Effector memory CD4-positive, alpha-beta T cell (primary cell): ENCODE measurements at places on chromosomes 4 and X.

DNA sequence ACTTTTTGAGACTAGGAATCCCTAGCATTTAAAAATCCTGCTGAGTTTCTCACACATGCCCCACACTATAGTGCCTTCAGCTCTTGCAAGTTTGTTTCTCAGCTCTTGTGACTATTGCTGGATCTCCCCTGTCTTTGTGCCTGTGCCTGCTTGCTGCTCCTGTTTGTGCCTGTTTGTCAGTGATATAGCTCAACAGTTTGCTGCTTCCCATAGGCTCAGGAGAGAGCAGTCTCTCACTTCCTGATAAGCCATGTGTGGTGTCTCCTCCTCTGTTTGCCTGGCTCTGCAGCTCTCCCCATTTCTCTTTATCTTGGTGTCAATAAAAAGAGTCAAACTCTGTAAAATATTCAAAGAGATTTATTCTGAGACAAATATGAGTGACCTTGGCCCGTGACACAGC lies 259.8 kb upstream of the CLNK start:
- H3K4me3 ChIP-seq: no peak overlapping the region
- no peaks in the 10 kb centered on the region for H3K4me1 ChIP-seq
- H3K36me3 ChIP-seq: no peaks in the 10 kb centered on the region
- H3K27me3 ChIP-seq: no peaks in the 10 kb centered on the region

GRCh38 chrX:10051866-10052480 lies 84.8 kb downstream of the CLDN34 start:
- H3K27ac ChIP-seq: no peak overlapping the region
- H3K27me3 ChIP-seq: no peaks in the 10 kb centered on the region
- no peaks in the 10 kb centered on the region for H3K4me1 ChIP-seq
- no peak overlapping the region for H3K4me3 ChIP-seq
- no peak for DNase-seq
- H3K36me3 ChIP-seq: no peaks in the 10 kb centered on the region

- no peaks in the 10 kb centered on the region for H3K27me3 ChIP-seq
- no peak for DNase-seq
- H3K36me3 ChIP-seq: no peaks in the 10 kb centered on the region
- no peaks in the 10 kb centered on the region for H3K4me1 ChIP-seq
Observed at GRCh38 chr4:184343502-184344177, 126.0 kb upstream of the ENPP6 start.

- no peak overlapping the region for H3K27ac ChIP-seq
- no peaks in the 10 kb centered on the region for H3K36me3 ChIP-seq
- H3K4me3 ChIP-seq: no peak overlapping the region
- H3K4me1 ChIP-seq: peaks cover 9% of the 10 kb centered on the region
- DNase-seq: no peak
Observed at GRCh38 chrX:46628460-46629371, 55.2 kb downstream of the CHST7 start.

GRCh38 chrX:7987160-7988012 lies 60.2 kb upstream of the PNPLA4 start:
- H3K27ac ChIP-seq: no peak overlapping the region
- H3K4me1 ChIP-seq: no peaks in the 10 kb centered on the region
- H3K36me3 ChIP-seq: no peaks in the 10 kb centered on the region
- H3K27me3 ChIP-seq: no peaks in the 10 kb centered on the region
- DNase-seq: no peak
- H3K4me3 ChIP-seq: no peak overlapping the region

DNA sequence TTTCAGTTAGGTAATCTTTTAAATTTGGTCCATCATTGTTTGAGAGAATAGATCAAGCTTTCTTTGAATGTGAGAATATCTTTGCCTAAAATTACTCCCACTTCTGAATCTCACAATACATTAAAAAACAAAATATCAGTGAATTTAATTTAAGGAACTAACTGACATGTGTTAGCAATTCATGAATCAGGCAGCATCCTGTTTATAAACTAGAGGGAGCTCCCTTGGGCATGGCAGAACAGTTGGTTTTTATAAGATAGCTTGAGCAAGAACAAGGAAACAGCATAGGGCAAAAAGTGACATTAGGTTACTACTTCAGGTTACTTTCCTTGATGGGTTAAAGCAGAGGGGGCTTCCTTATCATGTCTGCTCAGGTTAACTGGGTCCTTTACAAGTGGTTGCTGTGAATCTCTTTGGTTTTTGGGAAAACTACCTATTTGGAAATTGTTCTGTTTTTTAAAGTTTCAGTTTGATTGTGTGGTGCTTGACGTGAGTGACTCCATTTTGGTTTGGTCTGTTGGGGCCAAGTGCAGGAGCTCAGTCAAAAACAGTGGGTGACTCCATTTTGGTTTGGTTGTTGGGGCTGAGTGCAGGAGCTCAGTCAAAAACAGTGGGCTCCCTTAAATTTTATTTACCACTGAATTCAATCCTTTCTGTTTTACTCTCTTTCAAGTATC lies 68.0 kb downstream of the PPEF2 start:
- H3K27me3 ChIP-seq: no peaks in the 10 kb centered on the region
- H3K27ac ChIP-seq: no peak overlapping the region
- no peak overlapping the region for H3K4me3 ChIP-seq
- no peaks in the 10 kb centered on the region for H3K4me1 ChIP-seq

- H3K27me3 ChIP-seq: no peaks in the 10 kb centered on the region
- peak overlapping the region; percentile 72 for H3K4me3 ChIP-seq
- H3K27ac ChIP-seq: peak overlapping the region; percentile 68
- H3K4me1 ChIP-seq: no peaks in the 10 kb centered on the region
- no peaks in the 10 kb centered on the region for H3K36me3 ChIP-seq
- DNase-seq: no peak
Observed at GRCh38 chrX:19990151-19990555, 708 bp downstream of the BCLAF3 start.

- H3K27me3 ChIP-seq: no peaks in the 10 kb centered on the region
- no peak overlapping the region for H3K4me3 ChIP-seq
- no peak overlapping the region for H3K27ac ChIP-seq
- no peaks in the 10 kb centered on the region for H3K4me1 ChIP-seq
Observed at GRCh38 chrX:108313669-108314068, 124.6 kb downstream of the COL4A6 start.

DNA sequence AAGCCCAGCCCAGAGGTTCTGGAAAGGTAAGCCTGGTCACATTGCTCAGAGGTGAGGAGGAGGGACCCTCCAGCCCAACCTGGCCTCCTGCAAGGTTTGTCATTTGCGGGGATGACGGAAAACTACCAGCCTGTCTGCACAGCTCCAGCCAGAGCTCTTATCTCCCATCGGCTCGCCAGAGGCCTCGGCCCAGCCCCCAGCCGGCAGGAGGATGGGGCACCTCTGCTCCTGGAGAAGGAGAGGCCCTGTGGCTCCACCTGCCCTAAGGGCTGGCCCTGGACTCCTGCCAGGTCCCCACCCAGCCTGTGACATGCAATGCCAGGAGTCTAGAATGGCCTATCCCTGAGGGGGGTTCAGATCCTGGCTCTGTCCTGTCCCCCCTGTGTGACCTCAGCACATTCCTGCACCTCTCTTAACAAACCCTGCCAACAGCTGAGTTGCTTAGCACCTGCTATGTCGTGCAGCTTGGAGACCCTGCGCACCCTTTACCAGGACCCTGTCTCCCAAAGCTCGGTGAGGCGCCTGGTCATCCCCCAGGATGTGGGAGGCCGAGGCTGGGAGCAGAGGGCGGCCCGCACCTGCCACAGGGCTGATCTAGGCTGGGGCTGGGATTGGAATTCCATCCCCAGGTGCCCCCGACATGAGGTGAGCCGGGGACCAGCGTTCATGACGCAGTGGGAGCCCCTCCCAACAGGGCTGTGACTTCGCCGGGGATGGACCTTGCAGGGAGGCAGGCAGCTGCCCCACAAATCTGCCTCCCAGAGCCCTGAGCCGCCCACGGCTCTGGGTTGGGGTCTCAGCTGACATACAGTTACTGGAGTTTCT lies 14.4 kb downstream of the ADRA2C start:
- H3K27ac ChIP-seq: no peak overlapping the region
- no peaks in the 10 kb centered on the region for H3K36me3 ChIP-seq
- no peaks in the 10 kb centered on the region for H3K27me3 ChIP-seq
- no peaks in the 10 kb centered on the region for H3K4me1 ChIP-seq

DNA sequence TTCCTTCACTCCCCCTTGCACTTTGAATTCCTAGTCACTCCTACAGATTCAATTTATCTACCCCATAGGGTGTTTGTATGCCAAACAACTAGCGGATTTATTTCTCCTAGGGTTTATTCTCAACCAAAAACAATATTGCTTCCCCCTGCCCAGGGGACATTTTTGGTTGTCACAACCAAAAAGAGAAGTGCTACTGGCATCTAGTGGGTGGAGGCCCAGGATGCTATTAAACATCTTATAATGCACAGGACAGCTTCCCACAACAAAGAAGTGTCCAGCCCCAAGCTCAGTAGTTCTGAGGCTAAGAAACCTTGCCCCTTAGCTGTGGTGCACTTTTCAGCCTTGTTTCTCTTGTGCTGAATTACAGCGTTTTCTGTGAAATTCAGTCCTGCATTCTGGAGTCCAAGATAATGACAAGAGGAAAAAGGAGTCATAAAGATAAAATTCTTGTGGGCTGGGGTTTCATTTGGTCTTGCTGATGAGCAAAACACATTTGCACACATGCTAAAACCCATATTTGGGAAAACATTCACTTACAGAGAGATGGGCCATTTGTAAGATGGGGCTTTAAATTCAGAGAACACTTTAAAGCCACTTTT lies 11.2 kb upstream of the SYTL4 start:
- DNase-seq: no peak
- H3K4me1 ChIP-seq: no peaks in the 10 kb centered on the region
- H3K27me3 ChIP-seq: no peaks in the 10 kb centered on the region
- H3K36me3 ChIP-seq: no peaks in the 10 kb centered on the region

GRCh38 chr4:143482840-143483239 lies 30.7 kb upstream of the SMARCA5 start:
- H3K36me3 ChIP-seq: no peaks in the 10 kb centered on the region
- no peaks in the 10 kb centered on the region for H3K27me3 ChIP-seq
- no peak overlapping the region for H3K4me3 ChIP-seq
- H3K27ac ChIP-seq: no peak overlapping the region

DNA sequence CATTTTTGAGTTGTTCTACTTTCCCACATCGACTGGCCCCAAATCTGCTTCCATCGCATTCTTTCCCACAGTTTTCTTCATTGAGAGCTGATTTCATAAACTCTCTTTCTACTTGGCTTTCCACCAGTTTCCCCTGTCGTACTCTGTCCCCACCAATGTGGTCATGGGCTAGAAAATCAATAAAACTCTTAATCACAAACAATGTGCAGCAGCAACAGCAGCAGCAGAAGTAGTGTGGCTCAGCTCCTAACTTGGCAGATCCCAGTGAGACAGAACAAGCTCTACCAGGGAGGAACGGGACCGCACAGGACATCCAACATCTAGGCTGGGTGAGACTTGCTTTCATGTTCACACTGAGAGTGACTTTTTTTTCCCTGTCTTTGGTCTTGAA lies 3.1 kb upstream of the SETD7 start:
- no peak overlapping the region for H3K4me3 ChIP-seq
- no peak overlapping the region for H3K27ac ChIP-seq
- peaks cover 18% of the 10 kb centered on the region for H3K4me1 ChIP-seq
- H3K36me3 ChIP-seq: no peaks in the 10 kb centered on the region
- H3K27me3 ChIP-seq: no peaks in the 10 kb centered on the region
- no peak for DNase-seq

DNA sequence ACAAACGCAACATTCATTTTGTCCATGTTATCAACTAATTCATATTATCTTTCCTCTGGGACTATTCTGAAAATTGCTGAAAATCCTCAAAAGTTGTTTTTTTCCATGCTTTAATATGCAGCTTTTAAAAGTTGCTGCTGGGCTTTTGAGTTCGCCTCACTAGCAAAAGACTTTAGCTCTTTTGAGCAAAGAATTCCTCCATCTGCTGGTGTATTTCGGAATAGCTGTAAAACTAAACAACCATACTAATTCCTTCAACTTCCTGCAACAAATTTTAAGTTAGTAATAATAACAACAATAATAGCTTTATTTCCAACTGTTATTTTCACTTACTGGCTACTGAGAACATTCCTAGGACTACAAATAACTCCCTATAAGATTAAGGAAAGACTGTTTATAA lies 124.5 kb upstream of the PLAC1 start:
- peaks cover 13% of the 10 kb centered on the region for H3K36me3 ChIP-seq
- no peak for DNase-seq
- H3K4me3 ChIP-seq: no peak overlapping the region
- no peak overlapping the region for H3K27ac ChIP-seq
- H3K4me1 ChIP-seq: no peaks in the 10 kb centered on the region
- H3K27me3 ChIP-seq: no peaks in the 10 kb centered on the region

- DNase-seq: no peak
- H3K36me3 ChIP-seq: no peaks in the 10 kb centered on the region
- H3K27ac ChIP-seq: no peak overlapping the region
- H3K4me3 ChIP-seq: no peak overlapping the region
- H3K27me3 ChIP-seq: no peaks in the 10 kb centered on the region
Observed at GRCh38 chrX:97616883-97617530, 733.3 kb downstream of the RPA4 start.

GRCh38 chrX:129540068-129540653 lies at the start of gene OCRL:
Gene OCRL, plus strand, starts transcription at chrX:129540259. Its CDS starts 181 bp downstream, at chrX:129540440.
- peak within 1 kb of the TSS; percentile 57 for H3K4me3 ChIP-seq
- no peaks in the 10 kb centered on the region for H3K27me3 ChIP-seq
- no peak for DNase-seq
- no peaks in the 10 kb centered on the region for H3K36me3 ChIP-seq
- H3K4me1 ChIP-seq: no peaks in the 10 kb centered on the region

DNA sequence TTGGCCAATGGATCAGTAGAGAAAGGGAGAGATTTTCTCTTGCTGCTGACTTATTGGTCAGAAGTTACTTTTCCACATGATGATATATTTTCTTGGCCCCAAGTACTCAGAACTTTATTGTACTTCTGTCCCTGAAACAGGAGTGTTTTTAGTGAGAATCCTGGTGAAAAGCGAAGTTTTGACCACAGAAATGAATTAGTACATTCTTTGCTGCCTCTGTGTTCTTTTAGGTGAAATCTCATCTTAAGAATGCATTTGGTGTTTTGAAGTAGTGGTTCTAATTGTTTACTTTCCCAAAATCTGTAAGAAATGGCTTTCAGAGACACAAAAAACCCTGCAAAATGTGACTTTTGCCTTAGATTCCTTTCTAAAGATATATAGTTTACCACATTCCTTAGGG lies 240.4 kb downstream of the FRMPD4 start:
- no peak for DNase-seq
- H3K36me3 ChIP-seq: no peaks in the 10 kb centered on the region
- H3K27me3 ChIP-seq: no peaks in the 10 kb centered on the region
- H3K27ac ChIP-seq: no peak overlapping the region
- H3K4me3 ChIP-seq: no peak overlapping the region

DNA sequence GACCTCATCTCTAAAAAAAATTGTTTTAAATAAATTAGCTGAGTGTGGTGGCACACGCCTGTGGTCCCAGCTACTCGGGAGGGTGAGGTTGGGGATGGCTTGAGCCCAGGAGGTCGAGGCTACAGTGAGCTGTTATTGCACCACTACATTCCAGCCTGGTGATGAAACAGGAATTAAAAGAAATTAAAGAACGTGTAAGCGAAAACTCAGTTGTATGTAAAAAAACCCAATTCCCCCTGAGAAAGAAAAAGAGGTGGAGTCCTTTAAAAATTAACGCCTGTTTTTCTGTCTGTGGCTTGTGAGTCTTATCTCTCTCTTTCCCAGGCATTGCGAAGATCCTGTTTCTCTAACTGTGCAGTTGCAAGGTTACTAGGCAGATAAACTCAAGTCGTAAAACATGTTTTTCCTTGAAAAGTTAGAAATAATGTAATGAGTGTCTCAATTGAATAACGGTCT lies 22.1 kb downstream of the EPGN start:
- no peaks in the 10 kb centered on the region for H3K27me3 ChIP-seq
- H3K4me1 ChIP-seq: no peaks in the 10 kb centered on the region
- DNase-seq: no peak
